ENCODE measurements at places on chromosomes 11 and 22.

GRCh38 chr22:48554893-48555572 lies 1272.6 kb downstream of the BRD1 start:
- H3K4me1 ChIP-seq, result no peaks in the 10 kb centered on the region
- H3K27ac ChIP-seq, result no peak overlapping the region
- H3K4me3 ChIP-seq, result no peak overlapping the region
- no peaks in the 10 kb centered on the region for H3K36me3 ChIP-seq
- no peaks in the 10 kb centered on the region for H3K27me3 ChIP-seq

GRCh38 chr11:17169876-17170275 lies 37.9 kb downstream of the PIK3C2A start:
- peaks cover 8% of the 10 kb centered on the region for H3K36me3 ChIP-seq
- H3K4me3 ChIP-seq, result no peak overlapping the region
- DNase-seq, result no peak
- H3K27ac ChIP-seq, result no peak overlapping the region
- no peaks in the 10 kb centered on the region for H3K4me1 ChIP-seq

GRCh38 chr22:25630447-25630846 lies 66.0 kb downstream of the GRK3 start:
- no peak overlapping the region for H3K27ac ChIP-seq
- H3K4me1 ChIP-seq, result no peaks in the 10 kb centered on the region
- DNase-seq, result no peak
- no peaks in the 10 kb centered on the region for H3K27me3 ChIP-seq

- no peak overlapping the region for H3K27ac ChIP-seq
- DNase-seq, result no peak
- no peaks in the 10 kb centered on the region for H3K36me3 ChIP-seq
- H3K4me1 ChIP-seq, result no peaks in the 10 kb centered on the region
- no peaks in the 10 kb centered on the region for H3K27me3 ChIP-seq
Observed at GRCh38 chr22:27514601-27515523, 286.7 kb downstream of the MN1 start.

- no peaks in the 10 kb centered on the region for H3K27me3 ChIP-seq
- no peak for DNase-seq
- no peaks in the 10 kb centered on the region for H3K4me1 ChIP-seq
- no peak overlapping the region for H3K4me3 ChIP-seq
Observed at GRCh38 chr22:38016182-38017151, 32.1 kb upstream of the SOX10 start.

- no peak overlapping the region for H3K4me3 ChIP-seq
- H3K27me3 ChIP-seq, result no peaks in the 10 kb centered on the region
- H3K36me3 ChIP-seq, result peaks cover 10% of the 10 kb centered on the region
Observed at GRCh38 chr11:3052567-3052966, 4.7 kb downstream of the CARS1 start.

DNA sequence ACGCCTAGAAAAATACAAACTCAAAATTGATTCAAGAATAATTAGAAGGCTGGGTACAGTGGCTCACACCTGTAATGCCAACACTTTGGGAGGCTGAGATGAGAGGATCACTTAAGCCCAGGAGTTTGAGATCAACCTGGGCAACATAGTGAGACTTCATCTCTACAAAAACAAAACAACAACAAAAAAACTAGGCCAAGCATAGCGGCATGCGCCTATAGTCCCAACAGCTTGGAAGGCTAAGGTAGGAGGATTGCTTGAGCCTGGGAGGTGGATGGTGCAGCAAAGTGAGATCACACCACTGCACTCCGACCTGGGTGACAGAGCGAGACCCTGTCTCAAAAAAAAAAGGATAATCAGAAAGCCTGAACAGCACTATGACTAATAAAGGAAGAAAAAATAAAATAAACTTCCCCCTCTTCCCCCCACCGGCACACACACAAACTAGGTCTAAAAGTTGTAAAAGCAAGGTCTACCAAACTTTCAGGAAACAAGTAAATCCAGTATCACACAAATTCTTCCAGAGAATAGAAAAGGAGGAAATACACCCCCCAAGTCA lies 35.8 kb downstream of the RRAS2 start:
- peaks cover 7% of the 10 kb centered on the region for H3K4me1 ChIP-seq
- H3K36me3 ChIP-seq, result no peaks in the 10 kb centered on the region
- no peaks in the 10 kb centered on the region for H3K27me3 ChIP-seq
- no peak overlapping the region for H3K27ac ChIP-seq
- H3K4me3 ChIP-seq, result no peak overlapping the region

- DNase-seq, result no peak
- H3K36me3 ChIP-seq, result no peaks in the 10 kb centered on the region
- H3K4me1 ChIP-seq, result no peaks in the 10 kb centered on the region
- no peaks in the 10 kb centered on the region for H3K27me3 ChIP-seq
- no peak overlapping the region for H3K27ac ChIP-seq
Observed at GRCh38 chr11:88169471-88169870, 5.8 kb downstream of the RAB38 start.
